ENCODE measurements at places on chromosomes 11 and 22.

- no peak for DNase-seq
These were observed 320.2 kb upstream of the PLET1 start for GRCh38 chr11:112580864-112581263.

- DNase-seq, result no peak
These were observed 52.6 kb upstream of the LRRC32 start for GRCh38 chr11:76723142-76723541.

DNA sequence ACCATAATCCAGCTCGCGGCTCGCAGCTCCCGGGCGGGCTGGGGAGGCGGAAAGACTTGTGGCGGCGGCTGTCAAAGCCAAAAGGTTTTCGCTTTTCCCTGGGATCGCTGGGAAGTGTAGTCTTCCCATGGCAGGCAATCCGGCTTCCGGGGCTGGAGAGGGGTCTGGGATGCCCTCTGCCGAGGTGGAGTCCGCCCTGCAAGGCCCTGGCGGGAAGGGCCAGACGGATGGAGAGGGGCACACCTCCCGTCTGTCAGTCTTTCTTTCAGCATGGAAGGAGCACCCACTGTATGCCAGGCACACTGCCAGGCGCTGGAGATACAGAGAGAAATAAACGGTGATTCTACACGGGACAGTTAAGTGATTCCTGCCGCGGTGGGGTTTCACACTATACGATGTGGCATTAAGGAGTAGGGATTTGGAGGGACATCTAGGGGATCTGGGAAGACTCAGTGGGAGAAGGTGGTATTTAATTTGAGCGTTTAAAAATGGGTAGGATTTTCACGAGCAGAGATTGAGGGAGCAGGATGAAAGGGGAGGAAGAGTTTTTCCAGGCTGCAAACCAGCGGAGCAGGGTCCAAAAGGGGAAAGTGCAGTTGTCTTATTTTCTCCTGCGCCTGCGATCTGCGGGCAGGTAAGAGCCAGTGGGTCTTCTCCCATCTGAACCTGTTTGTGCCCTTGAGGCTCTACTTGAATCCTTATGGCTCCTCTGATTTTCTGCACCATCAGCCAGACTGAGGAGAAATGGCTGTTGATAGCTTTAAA lies at the start of gene BACE1:
Gene BACE1 (minus strand): TSS at position 60 of the 765 bp plus-strand sequence. CDS start 461 bp downstream, outside the sequence.
- peak; percentile 10 for DNase-seq

GRCh38 chr11:102882389-102883024 lies 7.7 kb upstream of the MMP12 start:
- no peak for DNase-seq

DNA sequence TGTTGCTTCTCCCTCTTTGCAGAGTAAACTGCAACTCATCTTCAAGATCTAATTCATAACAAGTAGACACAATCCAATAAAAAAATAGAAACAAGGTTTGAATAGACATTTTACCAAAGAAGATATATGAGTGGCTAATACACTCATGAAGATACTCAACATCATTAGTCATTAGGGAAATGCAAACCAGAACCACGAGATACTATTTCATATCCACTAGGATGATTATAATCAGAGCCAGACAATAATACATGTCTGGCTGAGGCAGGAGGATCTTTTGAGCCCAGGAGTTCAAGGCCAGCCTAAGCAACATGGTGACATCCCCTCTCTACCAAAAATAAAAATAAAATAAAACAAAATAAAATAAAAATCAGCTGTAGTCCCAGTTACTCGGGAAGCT lies 85.0 kb downstream of the ATG16L2 start:
- no peak for DNase-seq

DNA sequence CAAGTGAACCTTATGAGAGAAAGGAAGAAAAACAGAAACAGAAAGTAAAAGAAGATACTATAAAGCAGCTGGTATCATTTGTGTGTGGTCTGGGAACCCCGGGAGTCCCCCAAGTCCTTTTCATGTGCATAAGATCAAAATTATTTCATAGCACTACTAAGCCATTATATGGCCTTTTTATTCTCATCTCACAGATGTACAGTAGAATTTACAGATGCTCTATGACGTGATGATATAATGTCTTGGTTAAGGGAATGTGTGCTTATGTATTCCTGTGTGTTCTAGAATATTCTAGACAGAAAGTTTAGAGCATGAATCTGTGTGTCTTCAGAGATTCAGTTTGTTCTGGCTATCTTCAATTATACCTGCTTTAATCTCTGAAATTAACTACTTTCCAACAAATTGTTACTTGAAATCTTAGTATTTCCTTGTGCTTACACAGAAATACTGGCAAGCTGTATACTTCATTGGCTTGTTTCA lies 8.6 kb upstream of the TPP1 start:
- peak; percentile 64 for DNase-seq

DNA sequence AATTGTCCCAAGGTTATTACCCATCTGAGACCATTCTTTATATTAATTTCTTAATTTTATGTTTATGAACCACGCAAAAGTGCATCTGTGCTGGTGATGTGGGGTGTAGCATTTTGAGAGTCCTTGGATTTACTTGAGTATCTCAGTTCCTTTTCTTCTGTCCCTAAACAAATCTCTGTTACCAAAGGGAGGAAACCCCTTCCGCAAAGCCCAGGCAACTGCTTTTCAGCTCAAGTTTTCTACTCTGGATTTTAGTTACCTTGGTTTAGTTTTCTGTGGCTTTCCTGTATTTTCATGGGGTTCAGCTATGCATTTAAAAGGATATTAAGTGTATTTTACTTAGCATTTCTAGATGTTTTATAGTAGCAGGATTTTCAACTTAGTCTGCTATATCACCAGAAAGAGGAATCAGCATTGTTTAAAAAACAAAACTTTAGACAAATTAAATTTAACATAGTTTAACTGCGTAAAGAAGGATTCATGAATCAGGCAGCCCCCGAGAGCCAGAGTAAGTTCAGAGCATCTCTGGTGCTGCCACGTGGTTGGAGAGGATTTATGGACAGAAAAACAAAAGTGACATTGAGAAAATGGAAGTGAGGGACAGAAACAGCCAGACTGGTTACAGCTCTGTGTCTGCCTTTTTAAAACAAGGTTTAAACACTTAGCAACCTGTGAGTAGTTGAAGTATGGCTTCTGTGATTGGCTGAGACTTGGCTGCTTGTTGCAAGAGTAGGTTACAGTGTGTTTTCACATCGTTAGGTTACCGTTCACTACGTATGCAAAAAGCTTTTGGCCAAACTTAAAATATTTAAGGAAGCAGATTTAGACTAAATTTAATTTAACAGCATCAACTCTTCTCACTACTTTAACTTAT lies 9.6 kb downstream of the ADM start:
- peak; percentile 84 for DNase-seq

GRCh38 chr11:43541993-43542392 lies 138.5 kb upstream of the HSD17B12 start:
- no peak for DNase-seq

GRCh38 chr11:133619397-133619796 lies 87.1 kb upstream of the OPCML start:
- no peak for DNase-seq

- DNase-seq, result no peak
These were observed 14.6 kb downstream of the CCDC34 start for GRCh38 chr11:27348340-27348873.

DNA sequence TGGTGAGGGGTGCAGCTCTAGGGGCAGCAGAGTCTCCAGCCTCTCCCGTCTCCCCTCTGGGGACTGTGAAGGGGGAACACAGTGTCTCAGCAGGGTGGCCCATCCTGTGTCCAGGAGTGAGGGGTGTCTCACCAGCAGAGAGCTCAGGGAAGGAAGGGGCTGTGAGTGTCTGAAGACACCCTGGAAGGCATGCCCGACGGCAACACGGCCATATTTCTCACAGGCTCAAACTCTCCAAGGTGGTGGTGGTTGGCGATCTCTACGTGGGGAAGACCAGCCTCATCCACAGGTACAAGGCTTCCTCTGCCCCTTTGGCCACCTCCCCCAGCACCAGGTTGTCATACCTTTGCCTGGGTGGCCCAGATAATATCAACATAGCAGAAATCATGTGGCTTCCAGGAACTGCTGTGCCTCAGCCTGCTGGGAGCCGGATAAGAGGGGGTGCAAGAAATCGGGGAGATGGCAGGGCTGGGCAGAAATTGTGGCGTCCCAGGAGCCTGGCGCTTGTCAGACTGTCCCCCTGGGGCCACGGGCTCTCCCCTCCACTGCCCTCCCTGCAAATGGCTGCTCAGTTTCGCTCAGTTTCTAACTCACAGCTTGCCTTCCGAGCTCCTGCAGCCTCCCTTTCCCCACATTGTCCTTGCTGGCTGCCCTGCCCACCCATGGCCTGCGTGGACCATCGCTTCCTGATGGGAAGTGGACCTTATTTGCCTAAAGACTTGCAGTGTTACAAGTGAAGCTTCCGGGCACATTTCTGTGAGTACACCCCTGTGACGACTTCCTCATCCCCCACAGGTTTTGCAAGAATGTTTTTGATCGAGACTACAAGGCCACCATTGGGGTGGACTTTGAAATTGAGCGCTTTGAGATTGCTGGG lies 7.2 kb downstream of the RAB36 start:
- DNase-seq, result peak; percentile 55

- peak; percentile 53 for DNase-seq
These were observed 6.3 kb downstream of the CD44 start for GRCh38 chr11:35145271-35145670.

DNA sequence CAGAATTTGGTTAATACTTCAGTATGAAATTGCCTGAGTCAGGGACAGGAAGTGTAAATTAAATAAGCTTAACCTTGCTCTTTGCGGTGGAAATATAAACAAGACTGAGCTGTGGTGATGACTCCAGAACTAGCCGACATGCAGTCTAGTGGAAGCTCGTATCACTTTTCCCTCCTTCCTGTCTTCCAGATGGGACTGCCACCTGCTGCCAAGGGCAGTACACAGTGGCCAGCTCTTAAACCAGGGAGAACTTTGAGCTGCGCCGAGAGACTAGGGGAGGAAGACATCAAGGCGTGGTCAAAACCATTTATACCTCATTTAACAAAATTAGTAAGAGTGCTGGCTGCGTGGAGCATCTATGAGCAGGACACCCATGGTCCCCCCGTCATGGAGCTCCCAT lies 31.3 kb upstream of the CTTN start:
- DNase-seq, result no peak

GRCh38 chr11:73866095-73866579 lies 10.5 kb downstream of the COA4 start:
- DNase-seq, result no peak

DNA sequence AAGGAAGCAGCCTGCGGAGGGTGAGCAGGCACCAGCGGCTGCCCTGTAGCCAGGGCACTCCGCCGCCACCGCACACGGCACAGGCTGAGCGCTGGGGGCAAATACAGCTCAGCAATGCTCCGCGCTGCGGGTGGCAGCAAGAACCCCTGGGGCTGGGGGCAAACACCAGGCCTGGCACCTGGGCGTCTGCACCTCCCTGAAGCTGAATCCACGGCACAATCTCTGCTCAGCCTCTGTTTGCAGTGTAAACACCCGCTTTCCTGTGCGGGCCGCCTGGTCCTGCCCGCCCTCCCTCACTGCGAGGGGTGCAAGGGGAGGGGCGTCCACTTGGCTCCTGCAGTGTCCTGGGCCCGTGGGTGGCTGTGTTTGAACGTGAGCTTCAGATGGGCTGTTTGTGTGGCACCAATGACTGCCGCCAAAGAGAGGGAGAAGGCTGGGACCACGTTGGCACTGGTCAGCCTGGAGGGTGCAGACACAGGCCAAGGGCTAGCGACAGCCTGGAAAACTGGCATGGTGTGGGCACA lies 14.8 kb upstream of the MPPED1 start:
- no peak for DNase-seq

GRCh38 chr22:42366806-42367581 lies 65.2 kb downstream of the NFAM1 start:
- no peak for DNase-seq

DNA sequence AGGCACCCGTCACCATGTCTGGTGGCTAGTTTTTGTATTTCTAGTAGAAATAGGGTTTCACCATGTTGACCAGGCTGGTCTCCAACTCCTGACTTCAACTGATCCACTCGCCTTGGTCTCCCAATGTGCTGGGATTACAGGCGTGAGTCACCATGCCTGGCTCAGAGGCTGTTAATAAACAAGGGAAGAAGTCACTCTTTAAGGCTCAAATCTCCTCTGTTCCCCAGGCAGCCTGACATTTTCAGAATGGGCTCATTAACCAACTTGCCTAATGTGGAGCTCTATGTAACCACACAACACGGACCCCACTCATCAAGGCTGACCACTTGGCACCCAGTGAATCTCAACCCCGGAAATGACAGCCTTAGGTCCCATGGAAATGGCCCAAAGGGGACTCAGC lies 24.1 kb downstream of the APOL3 start:
- DNase-seq, result no peak

DNA sequence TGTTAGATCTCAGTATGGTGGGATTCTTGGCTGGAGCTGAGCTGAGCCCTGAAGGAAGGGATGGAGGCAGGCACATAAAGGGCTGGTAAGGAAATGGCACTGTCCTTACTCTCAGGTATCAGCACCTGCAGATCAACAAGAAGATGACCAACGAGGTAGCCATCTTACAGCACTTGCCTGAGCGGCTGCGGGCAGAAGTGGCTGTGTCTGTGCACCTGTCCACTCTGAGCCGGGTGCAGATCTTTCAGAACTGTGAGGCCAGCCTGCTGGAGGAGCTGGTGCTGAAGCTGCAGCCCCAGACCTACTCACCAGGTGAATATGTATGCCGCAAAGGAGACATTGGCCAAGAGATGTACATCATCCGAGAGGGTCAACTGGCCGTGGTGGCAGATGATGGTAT lies 2.4 kb downstream of the CNGA4 start:
- DNase-seq, result no peak

GRCh38 chr11:2768471-2769408 lies 68.9 kb upstream of the KCNQ1OT1 start:
- no peak for DNase-seq

- DNase-seq, result no peak
These were observed 10.7 kb downstream of the PCSK7 start for GRCh38 chr11:117220999-117221774.

DNA sequence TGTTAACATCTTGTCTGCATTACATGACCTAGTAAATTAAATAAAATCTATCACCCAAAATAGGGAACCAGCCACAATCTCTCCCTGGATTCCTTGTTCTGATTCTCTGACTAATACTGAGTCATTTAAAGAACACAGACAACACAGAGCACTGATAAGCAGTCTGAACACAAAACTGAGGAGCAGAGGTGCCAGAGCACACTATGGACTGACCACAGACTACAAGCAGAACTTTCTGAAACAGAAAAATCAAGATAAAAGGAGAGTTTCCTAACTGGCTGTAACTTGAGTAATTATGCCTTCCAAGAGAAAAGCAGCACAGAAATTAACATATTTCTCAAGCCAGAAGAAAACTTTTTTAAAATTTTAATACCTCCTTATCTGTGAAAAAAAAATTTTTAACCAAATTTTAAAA lies 128.8 kb downstream of the SGSM3 start:
- no peak for DNase-seq

DNA sequence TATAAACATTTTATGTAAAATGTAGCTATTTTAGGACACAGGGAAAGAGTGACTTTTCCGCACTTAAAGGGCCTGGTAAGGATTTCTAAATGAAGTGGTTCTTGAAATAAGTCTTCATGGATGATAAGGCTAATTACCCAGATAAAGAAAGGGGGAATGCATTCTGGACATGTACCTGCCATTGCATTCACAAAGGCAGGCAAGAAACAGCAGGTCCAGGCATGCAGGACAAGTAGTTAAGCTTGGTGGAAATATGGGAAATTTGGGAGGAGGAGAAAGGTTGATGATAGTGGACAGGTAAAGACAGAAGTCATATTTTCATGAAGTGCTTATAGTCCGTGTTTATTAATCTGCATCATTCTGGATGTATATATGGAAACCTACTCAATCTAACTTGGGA lies 621.2 kb downstream of the NTM start:
- no peak for DNase-seq

GRCh38 chr22:36745301-36745995 lies 30.5 kb downstream of the IFT27 start:
- no peak for DNase-seq

- DNase-seq, result peak; percentile 27
These were observed 705 bp downstream of the FZD4 start for GRCh38 chr11:86954269-86955110.
